Fibroblast of mammary gland (primary cell): ENCODE measurements at places on chromosomes 1 and 21.

GRCh38 chr1:186605762-186606350 is 74.4 kb downstream of the PTGS2 start:
- DNase-seq: peak; percentile 73

GRCh38 chr1:35637401-35637809 is 3.9 kb downstream of the PSMB2 start:
- peak; percentile 54 for DNase-seq

- DNase-seq: no peak
Observed at GRCh38 chr1:109822749-109823542, 59.2 kb upstream of the EPS8L3 start.

DNA sequence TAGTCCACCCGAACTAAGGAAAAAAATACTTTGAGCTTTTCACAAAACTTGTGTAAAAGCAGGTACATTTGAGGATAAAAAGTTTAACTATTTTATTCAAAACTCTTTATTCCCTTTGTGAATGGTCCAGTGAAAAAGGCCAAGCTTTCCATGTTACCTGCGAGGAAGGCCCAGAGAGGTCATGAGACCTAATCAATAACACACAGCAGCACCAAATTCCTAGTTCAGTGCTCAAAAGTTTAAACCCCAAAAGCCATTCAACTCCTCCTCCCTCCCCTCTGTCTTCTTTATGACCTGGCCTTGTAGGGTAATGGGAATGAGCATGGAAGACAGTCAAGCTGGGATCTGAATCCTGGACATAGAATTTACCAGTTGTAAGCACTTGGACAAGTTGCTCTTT is 151.9 kb upstream of the FGGY start:
- no peak for DNase-seq

GRCh38 chr1:16392740-16393569 is 25.9 kb downstream of the SZRD1 start:
- DNase-seq: peak; percentile 60

- no peak for DNase-seq
Observed at GRCh38 chr21:42705746-42706374, 52.4 kb downstream of the PDE9A start.

DNA sequence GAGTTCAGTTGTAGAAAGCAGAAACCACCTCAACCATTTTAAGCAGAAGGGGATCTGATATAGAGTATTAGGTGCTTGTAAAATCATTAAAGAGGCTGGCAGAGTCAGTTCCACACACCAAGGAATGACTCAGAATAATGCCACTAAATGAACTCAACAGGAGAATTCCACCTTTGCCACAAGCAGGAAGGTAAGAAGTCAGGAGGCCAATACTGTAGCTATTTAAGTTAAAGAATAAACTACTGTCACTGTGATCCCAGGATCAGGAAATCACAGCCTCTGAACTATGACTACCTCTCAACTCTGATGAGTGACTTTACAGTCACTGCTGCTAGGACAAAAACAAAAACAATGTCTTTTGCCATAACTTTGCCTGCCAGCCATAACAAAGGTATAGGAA is 52.5 kb upstream of the PRMT6 start:
- no peak for DNase-seq

GRCh38 chr1:224747578-224747977 is 131.5 kb downstream of the CNIH3 start:
- peak; percentile 74 for DNase-seq

DNA sequence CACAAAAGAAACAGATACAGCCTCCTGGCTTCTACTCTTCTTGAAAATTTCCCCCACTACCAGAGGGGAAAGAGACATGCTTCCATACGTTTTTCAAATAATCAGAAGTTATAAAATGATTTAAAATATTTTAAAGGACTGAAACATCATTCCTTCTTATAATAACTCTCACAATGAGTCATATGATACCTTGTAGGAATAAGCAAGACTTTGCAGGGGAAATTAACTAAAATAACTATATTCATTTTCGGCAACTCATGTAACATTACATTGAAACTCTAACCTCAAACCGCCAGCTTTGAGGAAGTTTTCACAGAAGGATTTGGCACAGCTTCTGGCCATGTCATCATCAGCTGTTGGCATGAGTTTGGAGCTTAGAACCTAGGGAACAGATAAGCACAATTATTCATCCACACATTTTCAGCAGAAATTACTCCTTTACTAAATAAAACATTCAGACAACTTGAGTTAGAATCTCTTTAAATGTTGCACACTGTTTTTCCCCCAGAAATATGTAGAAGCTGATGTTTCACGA is 85.9 kb downstream of the USP24 start:
- peak; percentile 84 for DNase-seq

- DNase-seq: no peak
Observed at GRCh38 chr1:94245747-94246438, 8.5 kb upstream of the ARHGAP29 start.

DNA sequence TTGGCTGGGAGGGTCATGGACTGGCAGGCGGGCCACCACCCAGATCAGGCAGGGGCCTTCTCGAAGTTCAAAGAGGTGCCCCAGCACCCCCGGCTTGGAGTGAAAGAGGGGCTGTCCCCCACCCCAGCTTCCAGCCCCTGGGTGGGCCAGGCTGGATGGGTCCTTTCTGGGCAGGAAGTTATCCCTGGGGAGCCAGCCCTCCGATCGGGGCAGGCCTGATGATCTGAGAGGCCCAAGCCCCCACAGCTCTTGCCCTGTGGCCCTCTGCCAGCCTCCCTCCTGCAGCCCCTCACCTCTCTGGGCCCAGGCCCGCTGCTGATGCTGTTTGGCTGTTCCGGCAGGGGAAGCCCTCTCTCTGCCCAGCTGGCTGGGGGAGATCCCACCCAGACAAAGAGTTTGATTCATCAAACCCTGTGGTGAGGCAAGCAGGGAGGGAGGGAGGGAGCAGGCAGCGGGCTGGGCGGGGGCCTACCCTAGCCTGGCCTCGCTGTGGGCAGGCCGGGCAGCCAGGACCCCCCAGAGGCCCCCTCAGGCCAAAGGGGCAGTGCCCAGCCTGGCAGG is 2.5 kb downstream of the ARHGEF19 start:
- no peak for DNase-seq

DNA sequence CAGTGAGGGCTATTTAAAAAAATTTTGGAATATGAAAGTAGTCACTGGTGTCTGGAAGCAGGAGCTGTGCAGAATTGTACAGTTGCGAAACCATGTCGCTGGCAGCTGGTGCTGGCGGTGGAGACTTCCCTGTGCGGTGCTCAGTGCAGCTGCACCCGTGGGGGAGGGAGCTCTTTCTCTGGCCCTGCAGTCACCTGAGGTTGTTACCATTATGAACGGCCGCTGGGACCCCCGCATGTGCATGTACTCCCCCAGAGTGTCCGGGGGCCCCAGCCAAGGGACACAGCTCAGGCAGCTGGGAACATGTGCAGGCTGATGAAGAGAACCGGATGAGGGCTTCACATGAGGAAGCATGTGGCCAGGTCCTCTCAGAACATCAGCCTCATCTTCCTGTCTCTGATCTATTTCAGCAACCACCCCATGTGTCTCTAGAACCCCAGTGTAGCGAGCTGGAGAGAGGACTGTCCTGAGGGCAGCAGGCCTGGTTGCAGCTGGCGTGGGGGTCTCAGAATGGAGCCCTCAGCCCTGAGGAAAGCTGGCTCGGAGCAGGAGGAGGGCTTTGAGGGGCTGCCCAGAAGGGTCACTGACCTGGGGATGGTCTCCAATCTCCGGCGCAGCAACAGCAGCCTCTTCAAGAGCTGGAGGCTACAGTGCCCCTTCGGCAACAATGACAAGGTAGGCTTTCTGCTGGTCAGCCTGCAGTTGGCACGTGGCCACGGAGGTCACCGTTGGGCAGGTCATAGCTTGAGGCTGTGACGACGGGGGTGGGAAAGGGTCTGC is at the start of gene TRPM2:
TSS of gene TRPM2 (plus strand) at position 431 of the 780 bp plus-strand sequence. CDS start at position 511, 80 bp downstream.
- peak; percentile 30 for DNase-seq

DNA sequence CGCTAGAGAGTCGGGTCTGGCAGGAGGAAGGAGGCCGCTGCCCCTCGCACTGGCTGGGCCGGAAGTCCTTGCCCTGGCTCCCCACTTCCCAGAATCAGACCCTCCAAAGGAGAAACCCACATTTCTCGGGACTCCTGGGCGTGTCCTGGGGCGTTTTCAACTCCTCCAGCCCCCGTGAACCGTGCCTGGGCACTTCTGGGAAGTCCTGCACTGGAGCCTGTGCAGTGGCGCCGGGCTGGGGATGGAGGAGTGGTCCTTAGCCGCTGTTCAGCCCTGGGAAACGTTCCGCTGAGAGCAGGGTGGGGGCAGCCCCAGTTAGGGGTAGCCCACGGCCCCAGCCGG is 3.0 kb downstream of the IGSF21 start:
- DNase-seq: no peak

DNA sequence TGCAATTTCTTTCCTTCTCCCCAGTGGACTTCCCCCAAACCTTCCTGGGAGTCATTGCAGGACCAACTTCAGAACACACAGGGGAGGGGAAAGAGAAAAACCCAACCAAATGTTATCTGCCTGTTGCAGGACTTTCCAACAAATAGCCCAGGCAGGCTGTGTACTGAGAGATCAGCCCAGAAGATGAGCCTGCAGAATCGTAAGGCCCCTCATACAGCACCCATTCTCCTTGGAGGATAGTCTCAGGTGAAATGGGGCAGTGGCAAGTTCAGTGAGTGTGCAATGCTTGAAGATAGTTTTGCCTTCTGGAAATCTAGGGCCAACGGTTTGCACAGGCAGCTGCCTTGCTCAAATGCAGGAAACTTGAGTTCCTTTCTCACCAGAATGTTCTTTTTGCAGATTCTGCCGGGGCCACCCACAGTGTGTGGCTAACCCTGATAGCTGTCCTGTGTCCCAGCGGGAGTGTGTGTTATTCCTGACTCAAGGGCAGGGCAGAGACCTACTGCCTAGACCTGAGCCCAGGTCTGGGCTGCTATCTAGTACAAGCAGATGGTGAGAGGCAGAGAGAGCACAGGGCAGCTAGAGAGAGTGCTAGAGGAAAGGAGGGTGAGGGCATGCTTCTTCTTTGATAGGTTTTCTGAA is 48.8 kb downstream of the GADD45A start:
- no peak for DNase-seq

- no peak for DNase-seq
Observed at GRCh38 chr21:43355266-43355924, 71.5 kb downstream of the SIK1 start.

DNA sequence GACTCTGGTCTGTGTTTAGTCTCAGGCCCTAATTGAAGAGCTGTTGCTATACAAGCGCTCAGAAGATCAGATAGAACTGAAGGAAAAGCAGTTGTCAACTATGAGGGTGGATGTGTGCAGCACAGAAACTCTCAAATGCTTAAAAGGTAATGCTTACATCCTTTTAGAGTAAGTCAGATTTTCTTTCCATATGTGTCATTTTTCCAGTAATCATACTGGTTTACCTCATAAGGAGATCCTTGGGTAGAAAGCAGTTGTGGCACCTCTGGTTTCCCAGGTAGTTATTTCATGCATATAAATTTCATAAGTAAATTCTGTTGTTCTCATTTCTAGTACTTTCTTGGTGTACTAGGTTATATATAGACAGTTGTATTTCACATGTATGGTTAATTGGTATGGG is 43.0 kb upstream of the TARS2 start:
- no peak for DNase-seq

GRCh38 chr1:58950897-58951296 is 167.1 kb upstream of the JUN start:
- DNase-seq: no peak

- DNase-seq: no peak
Observed at GRCh38 chr1:224287714-224288113, 42.3 kb downstream of the NVL start.

GRCh38 chr1:63575340-63575826 is 17.8 kb upstream of the PGM1 start:
- DNase-seq: peak; percentile 46

DNA sequence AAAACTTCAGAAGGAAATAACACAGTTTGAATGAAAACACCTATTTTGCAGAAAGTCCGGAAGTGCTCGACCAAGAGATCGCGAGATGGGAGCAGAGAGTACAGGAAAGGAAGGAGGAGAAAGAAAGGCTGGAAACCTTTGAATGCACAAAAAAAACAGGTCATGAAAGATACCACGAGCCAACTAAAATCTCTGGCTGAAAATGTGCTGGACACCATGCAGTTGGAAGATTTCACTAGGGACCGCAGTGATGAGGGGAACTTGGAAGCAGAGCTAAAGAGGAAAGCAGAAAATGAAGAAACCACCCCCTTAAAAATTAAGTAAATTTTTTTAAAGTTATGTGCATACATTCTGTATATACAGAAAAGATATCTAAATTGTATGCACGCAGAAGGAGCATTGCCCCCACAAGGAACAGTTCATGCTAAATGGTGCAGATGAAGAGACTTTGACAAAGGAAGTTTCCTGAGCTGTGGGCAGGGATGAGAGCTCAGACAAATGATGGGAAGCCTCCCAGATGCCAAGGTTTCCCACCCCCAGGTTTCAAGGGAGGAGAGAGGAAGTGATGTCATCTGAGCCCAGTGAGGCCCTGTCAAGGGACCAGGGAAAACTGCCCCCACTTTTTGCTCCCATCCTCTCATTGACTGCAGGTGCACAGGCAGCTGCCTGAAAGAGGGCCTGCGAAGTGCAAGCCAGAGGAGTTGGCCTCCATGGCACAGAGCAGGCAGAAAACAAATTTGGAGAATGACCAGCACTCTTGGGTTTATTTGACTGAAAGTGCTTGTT is 52.5 kb downstream of the ETS2 start:
- DNase-seq: no peak

- peak; percentile 92 for DNase-seq
Observed at GRCh38 chr1:178344513-178345091, 152.2 kb downstream of the CLEC20A start.

DNA sequence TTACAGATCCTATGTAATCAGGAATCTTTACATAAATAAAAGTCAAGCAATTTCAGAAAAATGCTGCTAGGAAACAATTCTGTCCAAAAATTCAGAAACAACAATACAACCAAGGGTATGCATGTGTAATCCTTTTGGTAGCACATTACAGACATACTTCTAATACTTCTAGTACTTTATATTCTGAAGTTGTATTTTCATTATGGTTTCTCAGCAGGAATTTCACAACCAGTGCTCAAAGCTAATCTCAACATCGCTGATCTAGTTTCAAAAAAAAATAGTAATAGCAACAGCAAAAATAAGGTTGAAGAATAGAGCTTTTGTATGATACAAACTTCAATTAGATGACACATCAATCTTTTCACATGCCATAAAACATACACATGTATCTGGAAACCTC is 545.2 kb downstream of the LTN1 start:
- DNase-seq: no peak

GRCh38 chr1:20578721-20579395 is 10.0 kb upstream of the CDA start:
- DNase-seq: peak; percentile 73
